ENCODE measurements at places on chromosomes 3 and 15.

GRCh38 chr3:1091286-1091685 is 1.5 kb upstream of the CNTN6 start:
- no peak for DNase-seq

GRCh38 chr3:11803977-11804892 is 42.5 kb downstream of the TAMM41 start:
- no peak for DNase-seq

- DNase-seq: no peak
Measured at GRCh38 chr3:47685037-47685436, 96.7 kb downstream of the SMARCC1 start.

- no peak for DNase-seq
Measured at GRCh38 chr3:16319307-16319706, 54.3 kb downstream of the OXNAD1 start.

DNA sequence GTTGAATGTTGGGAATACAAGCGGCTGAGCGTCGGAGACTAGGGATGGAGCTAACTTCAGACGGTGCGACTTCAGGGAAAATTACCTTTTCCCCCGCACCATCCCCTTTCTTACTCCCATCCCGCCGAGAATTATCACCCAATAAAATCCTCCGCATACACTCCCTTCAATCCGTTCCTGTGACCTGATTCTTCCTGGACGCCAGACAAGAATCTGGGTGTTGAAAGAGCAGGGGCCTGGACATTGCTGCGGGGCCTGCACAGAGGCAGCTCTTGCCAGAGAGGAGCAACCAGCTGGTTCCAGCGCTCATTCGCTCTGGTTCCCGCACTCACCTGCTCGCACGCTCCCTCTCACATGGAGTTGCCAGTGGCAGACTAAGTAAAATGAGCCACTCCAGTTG is 241.9 kb downstream of the ALCAM start:
- DNase-seq: no peak

- DNase-seq: no peak
Measured at GRCh38 chr15:64191971-64192830, 29.4 kb upstream of the PPIB start.

DNA sequence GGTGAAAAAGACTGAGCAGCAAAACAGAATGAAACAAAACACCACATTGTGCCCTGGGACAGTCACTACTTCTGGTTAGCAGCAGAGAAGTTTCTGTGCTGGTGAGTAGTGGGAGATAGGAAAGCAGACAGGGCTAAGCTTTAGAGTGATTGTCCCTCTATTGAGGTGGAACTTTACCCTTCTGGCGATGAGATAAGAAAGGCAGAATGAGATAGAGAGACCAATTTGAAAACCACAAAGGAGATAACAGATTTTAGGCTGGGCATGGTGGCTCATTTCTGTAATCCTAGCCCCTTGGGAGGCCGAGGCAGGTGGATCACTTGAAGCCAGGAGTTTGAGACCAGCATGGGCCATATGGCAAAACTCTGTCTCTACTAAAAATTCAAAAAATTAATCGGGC is 208.5 kb downstream of the TBL1XR1 start:
- no peak for DNase-seq

GRCh38 chr3:72223116-72223515 is 438.2 kb upstream of the PROK2 start:
- DNase-seq: no peak

GRCh38 chr15:31326875-31327668 is 437 bp downstream of the KLF13 start:
- DNase-seq: no peak

DNA sequence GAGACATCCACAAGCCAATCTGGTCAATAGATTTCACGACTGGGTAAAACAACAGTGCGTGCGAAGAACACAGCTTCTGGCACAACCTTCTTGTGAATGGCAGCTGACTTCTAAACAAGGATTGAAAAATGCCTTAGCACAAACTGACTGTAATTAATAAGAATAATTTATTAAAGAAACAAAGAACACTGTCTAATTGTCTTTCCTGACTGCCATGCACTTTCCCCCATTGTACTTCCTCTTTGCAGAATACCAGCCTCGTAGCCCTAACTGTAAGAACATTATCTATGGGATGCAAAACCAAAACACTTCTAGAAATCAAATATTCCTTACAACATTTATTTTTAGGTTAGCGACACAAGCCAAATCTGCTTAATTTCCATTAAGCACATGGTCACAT is 6.5 kb downstream of the FOXP1 start:
- DNase-seq: no peak

- DNase-seq: no peak
Measured at GRCh38 chr3:48433472-48434118, 3.7 kb upstream of the PLXNB1 start.

DNA sequence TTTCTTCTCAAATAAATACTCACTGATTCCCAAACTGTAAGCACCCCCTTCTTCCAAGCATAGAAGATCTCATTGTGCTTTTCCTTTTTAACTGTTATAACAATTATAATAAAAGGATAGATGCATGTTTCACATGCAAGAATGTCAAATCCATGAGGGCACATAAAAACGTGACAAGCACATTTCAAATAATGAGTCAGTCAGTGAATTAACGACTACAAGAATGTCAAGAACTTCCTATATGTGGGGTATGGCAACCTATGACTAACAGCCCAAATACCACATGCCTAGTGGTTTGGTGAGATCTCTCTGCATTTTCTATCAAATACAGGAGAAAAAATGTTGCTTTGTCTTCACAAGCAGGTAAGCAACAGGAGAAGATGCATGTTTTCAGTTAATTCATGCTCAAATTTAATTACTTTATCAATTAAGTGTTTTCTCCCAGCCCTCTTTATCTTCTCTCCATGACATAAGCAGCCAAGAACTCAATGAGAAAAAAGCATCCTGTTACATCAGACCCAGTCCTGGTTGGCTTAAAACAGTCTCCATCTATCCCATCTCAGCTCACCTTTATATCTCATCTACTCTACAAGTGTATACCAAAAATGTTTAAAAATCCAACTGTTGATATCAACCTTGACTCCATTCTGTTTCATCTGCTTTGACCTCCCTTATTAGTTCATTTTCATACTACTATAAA is 181.5 kb upstream of the LMCD1 start:
- DNase-seq: no peak

DNA sequence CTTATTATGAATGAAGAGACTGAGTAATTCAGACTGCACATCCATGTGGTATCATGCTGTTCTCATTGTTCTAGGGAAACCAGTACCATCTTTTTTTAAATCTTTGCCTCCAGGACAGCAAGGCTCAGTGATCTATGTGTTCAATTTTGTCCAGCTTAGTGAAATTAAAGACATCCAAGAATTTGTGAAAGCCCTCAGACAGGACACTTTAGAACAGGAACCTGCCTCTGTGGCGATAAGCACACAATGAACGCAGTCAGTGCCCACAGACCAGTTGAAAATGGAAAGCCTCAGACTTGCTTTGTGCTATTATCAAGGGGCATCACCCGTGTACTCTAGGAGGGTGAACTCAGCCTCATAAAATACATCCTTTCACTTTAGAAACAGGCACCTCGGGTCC is 20.1 kb downstream of the EID1 start:
- DNase-seq: no peak

DNA sequence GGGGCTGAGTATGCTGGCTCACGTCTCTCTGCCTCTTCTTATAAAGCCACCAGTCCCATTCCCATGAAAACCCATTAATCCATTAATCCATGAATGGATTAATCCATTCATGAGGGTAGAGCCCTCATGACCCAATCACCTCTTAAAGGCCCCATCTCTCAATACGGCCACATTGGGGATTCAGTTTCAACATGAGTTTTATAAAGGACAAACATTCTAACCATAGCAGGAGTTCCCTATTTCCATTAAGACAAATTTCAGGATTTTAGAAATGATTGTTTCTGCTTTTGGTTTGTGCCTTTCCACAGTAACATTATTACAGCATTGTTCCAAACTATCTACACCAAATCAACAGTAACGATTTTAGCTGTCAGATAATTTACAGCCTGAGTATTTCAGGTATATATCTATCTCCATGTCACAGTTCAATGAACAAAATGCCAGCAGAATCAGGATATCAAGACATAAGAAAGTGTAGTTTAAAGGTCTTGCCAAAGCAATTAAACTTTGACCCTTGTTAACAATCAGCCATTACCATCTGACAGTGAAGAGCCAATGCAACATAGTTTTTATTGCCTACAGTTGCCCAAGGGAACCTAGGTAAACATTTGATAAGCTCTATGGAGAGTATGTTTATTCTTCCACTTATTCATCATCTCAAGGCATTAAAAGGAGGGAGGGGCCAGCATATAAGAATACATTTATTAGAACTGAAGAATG is 3.8 kb downstream of the TSPAN3 start:
- DNase-seq: no peak

- no peak for DNase-seq
Measured at GRCh38 chr3:72567474-72567873, 280.8 kb downstream of the SHQ1 start.

DNA sequence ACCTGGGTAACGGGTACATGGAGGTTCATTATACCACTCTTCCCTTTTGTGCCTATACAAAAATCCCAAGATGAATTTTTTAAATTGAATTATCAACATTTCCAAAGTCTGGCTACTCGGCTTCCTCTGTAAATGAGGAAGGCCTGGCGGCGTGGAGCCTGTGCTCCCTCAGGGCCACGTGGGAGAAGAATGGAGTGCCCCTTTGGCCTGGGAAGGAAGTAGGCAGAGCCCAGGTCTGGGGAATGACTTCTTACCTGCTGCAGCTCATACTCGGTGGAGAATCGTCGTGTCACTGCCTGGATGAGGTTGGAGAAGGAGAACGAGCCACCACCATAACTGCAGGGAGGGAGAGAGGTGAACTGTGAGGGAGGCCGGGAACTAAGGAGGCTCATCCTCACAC is 14.1 kb downstream of the MESP2 start:
- no peak for DNase-seq

DNA sequence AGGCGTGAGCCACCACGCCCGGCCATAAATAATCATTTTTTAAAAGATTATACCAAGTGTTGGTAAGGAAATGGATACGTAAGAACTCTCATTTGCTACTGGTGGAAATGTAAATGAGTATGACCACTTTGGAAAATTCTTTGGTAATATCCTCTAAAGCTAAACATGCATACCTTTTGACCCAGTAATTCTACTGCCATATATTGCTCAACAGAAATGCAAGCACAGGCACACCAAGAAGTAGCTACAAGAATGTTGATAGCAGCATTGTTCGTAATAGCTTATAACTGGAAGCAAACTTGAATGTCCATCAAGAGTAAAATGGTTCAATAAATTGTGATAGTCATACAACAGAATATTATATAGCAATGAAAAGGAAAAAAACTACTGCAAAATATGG is 4.8 kb upstream of the CASR start:
- no peak for DNase-seq

- DNase-seq: no peak
Measured at GRCh38 chr3:169722724-169723123, 42.1 kb downstream of the TERC start.

DNA sequence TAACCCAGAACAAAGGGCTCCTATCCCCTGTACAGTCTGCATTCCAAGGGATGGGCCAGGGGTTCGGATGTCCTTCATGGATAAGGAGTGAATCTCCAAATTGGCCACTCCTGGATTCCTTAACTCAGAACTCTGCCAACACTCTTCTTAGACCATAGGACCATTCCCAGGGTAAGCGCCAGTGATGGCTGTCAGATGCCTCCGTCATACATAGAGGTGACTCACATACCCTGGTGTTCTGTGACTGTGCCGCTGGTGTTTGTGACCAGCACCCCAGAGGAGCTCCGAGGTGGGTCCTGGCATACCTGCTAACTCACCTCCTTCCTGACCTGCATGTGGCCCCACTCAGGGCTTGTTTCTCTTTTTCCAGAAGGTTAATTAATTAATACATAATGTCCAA is 134.7 kb downstream of the KLF13 start:
- DNase-seq: no peak

Data from NCI-H187 (cell line).